ENCODE measurements at places on chromosomes 3 and 15. TPM values are rescaled to one million over a fixed set of nuclear protein-coding genes. Genes with fewer than 3 reads are reported as not detected.

CYP1A2 gene
- not detected for total RNA-seq

DNA sequence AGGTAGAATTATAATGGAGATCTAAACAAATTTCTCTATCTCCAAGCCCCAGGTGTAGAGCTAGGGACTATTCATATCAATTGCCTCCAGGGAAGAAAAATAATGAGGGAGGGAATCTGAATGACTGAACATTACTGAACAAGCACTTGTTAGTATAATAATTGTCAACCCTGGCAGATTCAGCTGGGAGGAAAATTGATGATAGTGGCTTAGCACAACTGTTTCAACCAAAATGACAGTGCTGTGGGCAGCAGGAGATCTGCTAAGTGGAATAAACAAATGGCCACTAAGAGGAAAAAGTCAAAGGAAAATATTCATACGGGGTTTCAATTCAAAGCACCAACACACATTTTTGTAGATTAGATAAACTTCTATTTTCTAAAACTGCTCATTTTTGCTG, 294.9 kb upstream of the ZNF385D start:
- no peak for DNase-seq

GRCh38 chr3:180871901-180872300, 40.6 kb upstream of the FXR1 start:
- DNase-seq: no peak

GRCh38 chr15:25905140-25905539, 42.0 kb upstream of the ATP10A start:
- peak; percentile 91 for DNase-seq

GRCh38 chr15:81084716-81085115, 49.4 kb upstream of the CFAP161 start:
- no peak for DNase-seq
